Uterus (tissue), 4 donors: ENCODE measurements at places on chromosomes 2 and 18. TPM values are rescaled to one million over a fixed set of nuclear protein-coding genes. Genes with fewer than 3 reads are reported as not detected.

The IHH gene
- total RNA-seq: not detected

DNA sequence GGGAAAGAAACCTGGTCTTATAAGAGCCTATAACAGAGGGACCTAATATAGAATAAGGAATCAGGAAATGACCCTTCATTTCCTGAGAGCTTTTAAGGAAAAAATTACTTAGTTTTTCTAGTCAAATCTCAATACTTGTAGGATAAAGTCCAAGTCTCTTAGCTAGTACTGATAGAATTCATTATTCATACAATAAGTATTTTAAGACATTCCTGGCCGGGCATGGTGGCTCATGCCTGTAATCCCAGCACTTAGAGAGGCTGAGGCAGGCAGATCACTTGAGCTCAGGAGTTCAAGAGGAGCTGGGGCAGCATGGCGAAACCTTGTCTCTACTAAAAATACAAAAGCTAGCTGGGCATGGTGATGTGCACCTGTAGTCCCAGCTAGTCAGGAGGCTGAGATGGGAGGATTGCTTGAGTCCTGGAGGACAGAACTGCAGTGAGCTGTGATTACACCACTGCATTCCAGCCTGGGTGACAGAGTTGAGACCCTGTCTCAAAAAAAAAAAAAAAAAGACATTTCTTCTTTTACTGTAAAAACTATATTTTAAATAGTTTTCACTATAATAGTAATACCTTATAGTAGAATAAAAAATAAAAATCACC, 3.2 kb downstream of the RAB3GAP1 start:
- DNase-seq: no peak

DNA sequence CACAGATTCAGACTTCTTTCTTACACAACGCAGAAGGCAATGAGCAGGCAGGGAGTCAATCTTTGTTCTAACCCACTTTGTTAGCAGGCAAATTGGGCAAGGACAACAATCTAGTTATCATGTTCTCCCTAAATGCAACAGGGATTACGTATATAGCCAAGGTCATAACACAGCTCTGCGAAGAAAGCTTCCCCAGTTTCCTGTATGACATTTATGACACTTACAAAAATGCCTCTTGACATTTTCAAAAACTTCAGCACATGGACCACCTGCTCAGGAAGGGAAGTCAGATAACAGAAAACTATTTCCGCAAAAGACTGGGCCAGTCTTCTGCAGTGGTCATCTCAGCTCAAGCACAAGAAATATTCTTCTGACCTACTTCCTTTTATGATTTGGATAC, 106.1 kb downstream of the IRS1 start:
- no peak for DNase-seq

The ACMSD gene
- total RNA-seq: not detected

The CROCC2 gene
- total RNA-seq: 1.8 TPM

GRCh38 chr18:56330366-56331110, 307.9 kb downstream of the TXNL1 start:
- no peak for DNase-seq

GRCh38 chr2:99956232-99957030, 186.0 kb downstream of the AFF3 start:
- DNase-seq: no peak

DNA sequence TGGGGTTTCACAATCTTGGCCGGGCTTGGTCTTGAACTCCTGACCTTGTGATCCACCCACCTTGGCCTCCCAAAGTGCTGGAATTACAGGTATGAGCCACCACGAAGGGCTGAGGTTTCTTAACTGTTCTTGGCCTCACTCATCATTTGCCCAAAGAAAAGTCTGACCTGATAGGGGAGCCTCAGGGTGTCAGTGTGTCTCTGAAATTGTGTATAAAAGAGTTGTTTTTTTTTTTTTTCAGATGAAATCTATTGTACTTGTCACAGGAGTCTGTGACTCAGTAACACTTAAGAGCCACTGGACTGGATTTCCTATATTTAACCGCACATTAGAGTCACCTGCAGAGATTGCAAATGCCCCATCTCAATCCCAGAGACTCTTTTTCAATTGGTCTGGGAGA, 16.9 kb downstream of the PMAIP1 start:
- DNase-seq: no peak

GRCh38 chr2:231554327-231554726, 24.1 kb upstream of the NMUR1 start:
- no peak for DNase-seq

DNA sequence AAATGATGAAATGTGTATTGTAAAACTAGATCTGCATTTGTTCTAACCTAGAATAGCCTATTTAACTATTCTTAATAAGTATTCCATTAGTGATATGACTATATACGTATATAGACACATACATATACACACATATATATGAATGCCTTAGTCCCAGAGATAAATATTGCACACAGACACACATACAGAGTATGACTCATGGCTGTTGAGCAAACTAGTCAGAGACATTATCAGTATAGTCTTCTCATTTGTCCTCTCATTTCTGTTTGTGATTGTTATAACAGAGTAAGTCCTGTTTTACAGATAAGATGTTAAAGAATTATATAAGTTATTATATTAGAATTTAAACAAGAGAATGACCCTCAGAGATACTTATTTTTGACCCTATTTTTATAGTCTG, 202.5 kb downstream of the CCDC102B start:
- DNase-seq: no peak

- no peak for DNase-seq
Observed at GRCh38 chr2:63058144-63058920, 7.7 kb downstream of the OTX1 start.

DNA sequence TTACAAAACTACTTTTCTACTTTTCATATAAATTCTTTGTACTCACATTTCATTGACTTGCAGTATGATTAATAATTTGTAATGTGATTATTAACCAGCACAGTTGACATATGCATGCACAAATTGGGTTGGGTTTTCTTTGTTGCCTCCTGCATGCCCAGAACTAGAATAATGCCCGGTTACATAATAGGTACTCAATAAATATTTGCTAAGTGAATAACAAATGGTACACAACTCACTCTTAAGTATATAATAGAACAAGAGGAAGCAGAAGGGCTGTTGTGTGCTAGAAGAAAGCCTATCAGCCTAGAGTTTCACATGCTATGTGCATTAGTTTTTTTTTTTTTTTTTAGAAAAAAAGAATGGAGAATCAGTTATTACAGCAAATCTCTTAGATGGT, 9.3 kb downstream of the RDH14 start:
- DNase-seq: no peak

DNA sequence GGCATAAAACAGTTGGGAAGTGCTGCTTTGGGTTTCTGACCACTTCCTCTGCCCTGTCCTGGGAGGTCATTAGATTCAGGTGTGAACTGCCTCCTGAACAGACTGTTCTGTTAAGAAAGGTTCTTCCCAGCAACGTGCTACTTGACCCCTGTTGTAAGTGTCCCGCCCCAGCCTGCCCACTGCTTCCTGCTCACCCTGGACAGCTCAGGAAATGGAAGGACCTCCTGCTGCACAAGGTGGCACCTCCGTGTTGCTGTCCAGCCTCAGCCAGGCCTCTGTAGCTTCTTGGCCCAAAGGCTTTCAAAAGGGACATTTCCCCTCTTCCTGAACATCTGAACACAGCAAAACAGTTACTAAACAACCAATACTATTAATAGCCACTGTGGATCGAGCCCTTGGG, 5.3 kb downstream of the TOGARAM2 start:
- no peak for DNase-seq

DNA sequence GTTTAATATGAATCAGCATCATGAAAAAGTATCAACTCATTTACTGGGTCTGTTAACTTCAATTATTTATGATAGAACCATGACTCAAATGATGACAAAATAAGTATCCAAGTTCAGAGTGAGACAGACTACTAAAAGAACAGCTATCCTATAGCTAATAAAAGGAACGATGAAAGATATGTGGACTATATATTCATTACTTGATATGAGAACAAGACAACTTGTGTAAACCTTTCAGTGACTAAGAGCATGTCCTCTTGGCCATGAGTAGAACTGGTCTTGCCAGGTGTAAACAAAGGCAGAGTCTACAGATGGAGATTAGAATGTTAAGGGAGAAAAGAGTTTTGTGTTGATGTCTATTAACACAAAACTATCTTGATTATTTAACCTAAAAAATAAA, 360.4 kb upstream of the ZC3H15 start:
- DNase-seq: no peak
